ENCODE measurements at places on chromosomes 1 and 21. TPM values are rescaled to one million over a fixed set of nuclear protein-coding genes. Genes with fewer than 3 reads are reported as not detected.

GRCh38 chr21:44054710-44055109 is 42.6 kb downstream of the TRAPPC10 start:
- no peak for DNase-seq

DNA sequence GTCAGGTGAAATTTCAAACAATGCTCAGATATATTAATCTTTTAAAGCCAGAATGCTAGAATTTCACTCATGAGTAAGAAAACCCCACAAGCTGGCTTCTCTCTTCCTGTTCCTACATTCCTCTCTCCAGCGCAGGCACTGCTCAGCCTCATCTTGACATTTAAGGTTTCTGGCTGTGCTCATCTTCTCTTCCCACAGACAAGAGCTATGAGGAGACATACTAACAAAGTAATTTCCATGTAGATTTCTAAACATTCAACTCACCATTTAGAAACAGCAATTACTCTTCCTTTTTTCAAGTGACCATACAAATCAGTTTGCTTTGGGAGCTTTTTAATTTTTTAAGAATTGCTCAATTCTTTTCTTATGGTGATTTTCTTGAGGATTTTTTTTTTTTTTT is 7.8 kb upstream of the LRRC8D start:
- no peak for DNase-seq

DNA sequence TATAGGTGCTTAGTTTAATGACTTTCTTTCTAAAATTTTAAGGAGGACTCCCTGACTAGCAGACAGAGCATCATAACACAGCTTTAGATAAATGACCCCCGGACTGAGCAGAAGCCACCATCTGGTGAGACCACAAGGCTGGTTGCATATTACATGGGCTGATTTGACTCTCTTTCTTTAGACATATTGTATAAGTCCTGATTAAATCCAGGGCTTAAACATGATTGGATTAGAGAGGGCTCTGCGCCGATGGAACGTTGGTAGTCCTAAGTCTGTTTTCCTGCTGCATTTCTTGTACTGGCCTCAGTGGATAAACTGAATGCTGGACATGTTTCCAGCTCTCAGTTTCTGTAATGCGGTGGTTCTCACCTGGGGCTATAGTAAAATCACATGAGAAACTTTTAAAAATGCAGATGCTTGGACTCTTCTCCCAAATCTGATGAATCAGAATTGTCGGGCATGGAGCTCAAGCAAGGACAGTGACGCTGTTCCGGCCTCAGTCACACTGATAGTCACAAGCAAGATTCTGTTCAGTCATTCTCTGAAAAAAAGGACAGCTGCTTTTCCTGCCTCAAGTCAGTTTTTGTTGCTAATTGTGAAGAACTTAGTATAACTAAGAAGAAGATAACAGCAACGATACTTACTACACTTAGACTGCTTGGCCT is 16.6 kb downstream of the DDI2 start:
- DNase-seq, result no peak

DNA sequence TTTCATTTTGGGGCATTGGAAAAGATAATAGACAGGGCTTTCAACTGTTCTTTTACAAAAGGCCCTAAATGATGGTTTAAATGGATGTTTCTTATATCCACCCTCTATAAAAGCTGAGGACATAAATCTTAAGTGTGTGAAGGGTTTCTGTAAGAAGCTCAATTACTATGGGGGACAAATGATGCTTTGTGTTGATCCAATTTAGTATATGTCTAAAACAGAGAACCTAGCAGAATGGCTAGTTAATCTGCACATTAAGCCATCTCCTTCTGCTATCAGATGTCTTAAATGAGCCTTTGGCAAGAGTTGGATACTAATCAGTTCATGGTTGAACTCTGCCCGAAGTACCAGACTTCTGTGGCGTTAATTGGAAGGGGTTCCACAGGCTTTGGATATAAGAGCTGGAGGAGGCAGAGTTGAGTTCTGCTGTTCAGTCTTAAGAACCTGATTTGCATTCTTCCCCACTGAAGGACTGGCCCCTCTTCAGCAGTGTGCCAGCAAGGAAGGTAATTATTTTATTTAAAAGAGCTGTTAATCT is 43.1 kb downstream of the PTGFRN start:
- no peak for DNase-seq

DNA sequence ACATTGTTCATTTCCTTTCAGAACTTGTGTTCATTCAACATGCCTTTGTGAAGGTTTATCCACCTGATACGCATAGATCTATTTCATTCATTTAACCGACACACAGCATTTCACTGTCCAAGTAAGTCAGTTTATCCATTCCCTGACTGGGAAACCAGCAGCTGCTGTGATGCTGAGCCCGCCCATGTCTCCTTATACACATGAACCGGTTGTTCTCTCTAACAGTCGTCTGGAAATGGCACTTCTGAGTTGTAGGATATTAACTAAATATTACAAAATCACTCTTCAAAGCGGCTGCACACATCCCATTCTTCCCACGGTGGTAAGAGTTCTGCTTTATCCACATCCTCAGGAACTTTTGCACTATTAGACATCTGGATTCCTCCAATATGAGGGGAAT is 71.1 kb downstream of the NPHP4 start:
- no peak for DNase-seq

AIRE gene
- total RNA-seq, result not detected

SKI gene
- total RNA-seq, result 9.6 TPM

ANKRD34A gene
- 0.14 TPM for total RNA-seq

Data from HepG2 (cell line).